ENCODE measurements at places on chromosomes 1 and 21. TPM values are rescaled to one million over a fixed set of nuclear protein-coding genes. Genes with fewer than 3 reads are reported as not detected.

ZC3H12A gene
- total RNA-seq, result 4.2 TPM

DNALI1 gene
- total RNA-seq, result 0.72 TPM

BGLAP gene
- total RNA-seq, result not detected

CEP170 gene
- total RNA-seq, result 29.5 TPM

KMO gene
- 2.6 TPM for total RNA-seq

AMY2A gene
- total RNA-seq, result not detected

PGLYRP4 gene
- total RNA-seq, result not detected

DNASE2B gene
- total RNA-seq, result not detected

- DNase-seq, result no peak
Measured at GRCh38 chr1:169604781-169605560, 18.7 kb upstream of the F5 start.

- DNase-seq, result no peak
Measured at GRCh38 chr21:26935977-26936376, 30.9 kb downstream of the ADAMTS5 start.

DNA sequence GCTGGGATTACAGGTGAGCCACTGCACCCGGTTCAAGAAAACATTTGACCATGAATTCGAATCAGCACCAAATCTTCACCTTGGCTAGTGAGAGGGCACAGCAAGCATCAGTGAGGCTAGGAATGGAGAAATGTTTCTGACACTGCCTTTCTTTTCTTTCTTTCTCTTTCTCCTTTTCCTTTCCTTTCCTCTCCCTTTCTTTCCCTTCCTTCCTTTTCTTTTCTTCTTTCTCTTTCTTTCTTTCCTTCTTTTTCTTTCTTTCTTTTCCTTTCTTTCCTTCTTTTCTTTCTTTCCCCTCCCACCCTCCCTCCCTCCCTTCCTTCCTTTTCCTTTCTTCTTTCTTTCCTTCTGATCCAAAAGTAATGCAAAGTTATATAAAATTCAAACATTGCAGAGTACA lies 40.9 kb downstream of the GFI1 start:
- DNase-seq, result no peak

DNA sequence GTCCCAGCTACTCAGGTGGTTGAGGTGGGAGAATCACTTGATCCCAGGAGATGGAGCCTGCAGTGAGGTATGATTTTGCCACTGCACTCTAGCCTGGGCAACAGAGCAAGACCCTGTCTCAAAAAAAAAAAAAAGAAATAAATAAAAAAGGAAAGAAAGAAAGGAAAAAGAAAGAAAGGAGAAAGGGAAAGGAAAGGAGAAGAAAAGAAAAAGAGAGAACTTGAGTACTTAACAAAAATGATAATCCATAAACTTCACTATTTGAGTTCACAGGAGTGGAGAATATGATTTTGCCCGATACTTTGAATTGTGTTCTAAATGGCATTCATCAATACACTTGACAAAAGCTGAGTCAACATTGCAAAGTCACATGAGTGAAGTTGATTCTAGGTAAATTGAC lies 23.8 kb upstream of the ZNF281 start:
- no peak for DNase-seq

DNA sequence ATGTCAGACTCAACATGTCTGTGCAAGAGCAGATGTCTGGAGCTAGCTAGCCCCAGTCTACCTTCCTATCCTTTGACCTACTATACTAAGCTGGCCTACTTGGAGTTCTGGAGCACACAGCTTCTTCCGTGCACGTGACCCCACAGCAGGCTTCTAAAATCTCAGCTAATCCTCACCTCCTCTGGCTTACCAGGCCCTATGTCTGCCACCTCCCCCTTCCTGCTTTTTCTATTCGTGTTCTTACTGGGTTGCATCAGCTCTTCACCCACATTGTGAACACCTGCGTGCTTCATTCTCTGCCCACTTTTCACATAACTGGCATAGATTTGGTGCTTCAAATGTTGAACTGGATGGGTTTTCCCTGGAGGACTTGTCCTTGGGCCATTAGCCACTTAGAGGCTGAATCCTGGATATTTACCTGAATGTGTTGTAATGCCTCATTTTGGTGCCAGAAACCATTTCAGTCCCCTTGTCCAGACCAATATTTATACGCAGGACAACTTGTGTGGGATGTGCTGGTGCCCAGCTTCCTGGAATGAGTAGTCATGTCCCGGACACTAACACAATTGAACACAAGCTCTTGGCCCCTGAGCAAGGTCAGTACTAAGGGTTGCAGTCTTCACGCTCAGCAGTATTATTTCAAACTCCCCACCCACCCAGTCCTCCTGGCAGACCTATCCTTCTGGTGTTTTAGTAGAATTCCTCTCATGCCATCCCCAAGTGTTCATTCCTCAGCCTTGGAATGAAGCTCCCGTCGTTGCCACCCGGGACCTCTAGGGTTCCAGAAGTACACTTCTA lies 24.0 kb downstream of the TENT5C start:
- no peak for DNase-seq

DNA sequence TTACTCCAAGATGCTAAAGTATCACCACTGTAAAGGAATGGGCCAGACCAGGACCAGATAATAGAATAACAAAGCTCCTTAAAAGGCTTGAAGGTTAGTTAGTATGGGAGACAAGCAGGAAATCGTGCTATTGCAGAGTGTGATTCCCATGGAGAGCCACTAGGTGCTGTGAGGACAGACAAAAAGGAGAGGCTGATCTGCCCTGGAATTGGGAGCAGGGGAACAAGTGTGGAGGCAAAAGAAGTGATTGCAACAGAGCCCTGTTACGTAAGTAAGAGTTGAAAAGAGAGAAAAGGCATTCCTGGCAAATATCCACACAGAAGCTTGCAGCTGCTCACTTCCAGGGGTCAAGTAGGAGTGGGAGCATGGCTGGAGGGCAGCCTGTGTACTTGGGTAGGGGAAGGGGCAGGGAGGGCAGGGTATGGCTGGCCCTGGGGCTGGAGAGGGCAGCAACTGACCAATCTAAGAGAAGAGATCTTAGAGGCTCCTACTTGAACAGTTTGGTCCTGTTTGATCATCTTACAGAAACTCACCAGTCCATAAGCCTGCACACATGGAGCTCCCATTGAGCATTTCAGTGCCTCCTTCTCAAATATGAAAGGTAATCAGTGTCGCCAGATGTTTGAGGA lies 207.7 kb upstream of the GJB5 start:
- no peak for DNase-seq

- DNase-seq, result no peak
Measured at GRCh38 chr1:30123036-30123435, 600.3 kb downstream of the MATN1 start.

DNA sequence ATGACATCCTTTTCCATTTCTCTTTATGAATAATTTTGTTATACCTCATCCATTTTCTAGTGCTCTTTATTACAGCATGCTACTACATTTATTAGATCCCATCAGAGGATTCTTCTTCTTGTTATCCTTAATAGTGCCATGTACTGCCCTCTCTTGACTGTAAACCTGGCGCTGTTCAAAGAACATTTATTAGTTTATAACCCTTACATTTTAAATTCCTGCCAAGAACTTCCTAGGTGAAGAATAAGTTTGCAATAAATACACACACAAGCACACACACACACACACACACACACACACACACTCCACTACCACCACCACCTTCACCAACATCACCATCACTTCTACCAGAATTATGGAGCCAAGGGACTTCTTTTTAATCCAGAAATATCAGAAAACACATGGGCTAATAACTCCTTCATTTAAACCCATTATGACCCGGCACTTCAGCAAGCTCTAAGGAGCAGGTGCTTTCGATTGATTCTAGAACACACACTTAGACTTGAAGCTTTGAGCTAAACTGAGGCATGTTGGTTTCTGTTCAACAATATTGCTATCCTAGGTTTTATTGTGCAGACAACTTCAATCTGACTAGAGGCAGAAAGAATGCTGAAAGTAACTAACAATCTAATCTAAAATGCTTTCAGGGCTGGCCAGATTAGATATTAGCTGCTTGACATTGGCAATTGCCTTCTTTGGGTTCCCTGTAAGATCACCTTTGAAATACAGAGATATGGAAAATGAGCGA lies 556.8 kb downstream of the LMO4 start:
- no peak for DNase-seq

DNA sequence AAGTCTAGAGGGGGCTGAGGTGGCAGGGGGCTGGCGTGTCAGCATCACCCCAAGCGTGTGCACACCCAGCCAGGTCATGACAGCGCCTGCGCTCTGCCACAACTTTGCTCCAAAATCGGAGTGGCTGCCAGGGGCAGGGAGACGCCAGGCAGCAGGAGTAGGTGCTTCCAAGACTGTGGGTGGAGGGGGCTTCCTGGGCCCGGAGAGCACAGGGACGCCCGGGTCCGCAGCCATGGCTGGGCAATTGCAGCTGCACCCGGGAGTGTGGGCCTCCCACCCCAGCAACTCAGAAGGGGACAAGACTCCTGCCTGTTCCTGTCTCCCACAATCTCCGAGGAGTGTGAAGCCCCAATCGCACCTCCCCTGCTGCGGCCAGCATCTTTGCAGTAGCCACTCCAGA lies 53.1 kb upstream of the CYYR1 start:
- no peak for DNase-seq

- DNase-seq, result no peak
Measured at GRCh38 chr1:22920026-22920733, 52.5 kb downstream of the LACTBL1 start.

- no peak for DNase-seq
Measured at GRCh38 chr1:22761101-22761500, 50.5 kb downstream of the EPHB2 start.

DNA sequence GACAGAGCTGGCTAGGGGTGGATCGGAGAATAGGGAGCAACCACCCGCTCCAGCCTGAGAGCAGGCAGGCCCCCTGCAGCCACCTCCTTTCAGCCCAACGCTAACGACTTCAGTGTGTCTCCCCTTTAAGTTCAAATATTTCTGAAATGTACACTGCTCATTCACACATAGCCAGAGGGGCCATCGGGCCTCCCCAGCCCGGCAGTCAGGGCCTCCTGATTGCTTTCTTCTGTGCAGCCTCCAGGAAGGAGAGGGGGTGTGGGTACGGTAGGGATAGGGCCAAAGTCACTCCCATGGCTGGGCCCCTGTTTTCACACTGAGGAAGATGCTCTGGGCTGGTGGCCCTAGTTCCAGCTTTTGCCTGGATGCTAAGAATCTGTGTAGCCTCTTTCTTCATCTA lies 64.8 kb downstream of the EPHB2 start:
- no peak for DNase-seq

- no peak for DNase-seq
Measured at GRCh38 chr1:98003442-98003841, 82.6 kb upstream of the DPYD start.

- DNase-seq, result no peak
Measured at GRCh38 chr1:5453347-5453746, 538.9 kb downstream of the NPHP4 start.

DNA sequence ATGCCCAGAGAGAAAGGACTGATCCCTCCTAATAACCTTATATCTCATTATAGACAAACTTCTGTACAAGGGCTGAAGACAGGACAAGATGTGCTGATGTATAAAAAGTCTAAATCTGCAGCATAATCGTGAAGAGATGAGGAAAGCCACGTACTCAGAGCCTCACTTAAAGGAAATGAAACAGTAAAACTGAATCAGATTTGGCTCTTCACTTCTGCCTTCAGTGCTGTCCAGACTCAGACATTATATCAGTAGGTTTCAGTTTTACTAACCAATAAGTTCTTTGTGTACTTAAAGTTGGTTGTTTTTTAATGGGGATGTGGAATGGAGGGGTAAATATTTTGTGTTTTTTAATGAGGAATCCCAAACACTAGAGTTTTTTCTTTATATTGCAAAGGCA lies 45.3 kb upstream of the RGS1 start:
- no peak for DNase-seq

DNA sequence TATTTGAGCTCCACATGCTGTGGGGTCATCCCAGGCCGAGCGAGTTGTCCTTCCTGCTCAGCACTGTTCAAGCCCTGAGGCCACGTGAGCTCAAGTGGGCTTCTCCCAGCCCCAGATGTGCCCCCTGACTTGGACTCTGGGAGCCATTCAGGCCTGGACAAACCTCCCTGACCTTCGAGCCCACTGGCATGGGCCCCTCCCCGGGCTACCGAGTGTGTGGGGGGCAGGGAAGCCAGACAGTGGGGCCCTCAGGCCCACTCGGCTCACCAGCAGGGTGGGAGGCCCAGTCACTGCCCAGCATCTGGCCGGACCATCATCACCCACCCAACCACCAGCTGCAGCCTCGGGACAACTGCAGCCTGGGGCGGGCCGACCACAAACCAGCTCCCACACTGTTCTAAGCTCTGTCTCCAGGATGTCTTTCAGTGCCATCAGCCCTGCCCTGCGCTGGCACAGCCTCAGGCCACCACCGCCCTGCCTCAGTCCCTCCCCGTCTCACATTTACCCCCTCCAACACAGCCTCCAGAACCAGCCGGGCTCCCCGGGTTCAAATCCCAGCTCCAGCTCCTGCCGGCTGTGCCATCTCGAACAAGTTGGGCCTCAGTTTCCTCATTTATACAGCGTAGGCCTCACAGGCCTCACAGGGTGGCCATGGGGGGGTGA lies 20.9 kb upstream of the PLEKHG5 start:
- DNase-seq, result no peak

DNA sequence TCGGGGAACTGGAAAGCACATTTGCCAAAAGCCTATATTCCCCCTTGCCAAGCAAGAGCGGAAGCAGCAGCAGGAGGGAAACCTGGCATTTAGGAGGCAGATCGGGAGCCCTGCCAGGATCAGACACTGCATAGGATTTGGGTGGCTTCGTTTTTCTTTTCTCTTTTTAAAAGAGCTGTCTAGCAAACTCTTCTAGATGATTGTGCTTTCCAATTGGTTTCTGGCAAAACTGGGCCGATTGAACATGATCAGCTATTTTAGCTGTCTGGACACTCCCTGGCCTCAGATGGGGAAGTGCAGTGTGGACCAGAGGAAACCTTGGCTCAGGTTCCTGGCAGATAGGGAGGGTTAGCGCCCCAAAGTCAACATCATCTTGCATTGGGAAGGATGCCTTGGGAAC lies 414.0 kb upstream of the KAZN start:
- no peak for DNase-seq

- no peak for DNase-seq
Measured at GRCh38 chr1:118143121-118143520, 41.9 kb downstream of the SPAG17 start.

DNA sequence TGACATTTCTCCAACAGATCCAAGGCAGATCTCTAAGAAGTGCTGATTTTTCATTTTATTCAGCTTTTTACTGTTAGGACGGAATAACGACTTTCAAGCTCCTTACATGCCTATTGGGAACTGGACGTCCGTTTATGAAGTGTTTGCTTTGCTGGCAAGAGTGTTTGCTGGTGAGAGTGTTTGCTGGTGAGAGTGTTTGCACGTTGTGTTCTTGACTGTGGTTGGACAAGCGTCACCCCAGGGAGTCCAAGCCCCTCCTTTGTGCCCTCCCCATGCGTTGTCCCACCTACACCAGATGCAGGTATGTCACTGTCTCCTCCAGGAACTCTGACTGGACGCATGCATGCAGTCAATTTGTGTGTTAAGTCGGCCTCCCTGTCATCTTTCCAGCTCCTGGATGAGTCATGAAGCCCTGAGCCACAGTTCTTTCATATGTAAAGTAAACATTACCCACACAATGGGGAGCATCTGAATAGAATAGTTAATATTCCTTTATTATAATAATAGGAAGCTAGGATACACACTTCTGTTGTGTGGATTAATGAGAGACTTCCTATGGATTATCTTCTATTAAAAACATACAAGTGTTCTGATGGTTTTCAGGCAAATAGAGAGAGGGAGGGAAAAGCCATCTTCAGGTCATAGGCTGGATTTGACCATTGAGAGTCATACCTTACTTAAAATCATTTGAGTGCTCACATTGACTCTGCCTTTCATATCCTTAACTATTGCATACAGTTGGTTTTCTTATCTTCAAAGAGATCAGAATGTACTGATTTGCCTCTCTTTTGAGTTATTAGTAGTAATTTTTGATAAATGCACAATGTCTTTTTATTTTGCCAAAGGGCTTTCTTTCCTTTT lies 119.2 kb downstream of the GALNT2 start:
- peak; percentile 33 for DNase-seq

- no peak for DNase-seq
Measured at GRCh38 chr1:168135116-168135920, 1.4 kb downstream of the GPR161 start.

Data from Caki2 (cell line).